MCF 10A (cell line): ENCODE measurements at places on chromosomes 1 and 21. TPM values are rescaled to one million over a fixed set of nuclear protein-coding genes. Genes with fewer than 3 reads are reported as not detected.
A peak's percentile ranks its signal among the peaks of the same experiment; 100 is the strongest.

- no peak overlapping the region for H3K27ac ChIP-seq
- no peak for DNase-seq
- H3K4me3 ChIP-seq = no peak overlapping the region
- no peaks in the 10 kb centered on the region for H3K36me3 ChIP-seq
- peaks cover 2% of the 10 kb centered on the region for H3K27me3 ChIP-seq
- no peaks in the 10 kb centered on the region for H3K4me1 ChIP-seq
Observed at GRCh38 chr1:53580739-53581475, 121.7 kb downstream of the DMRTB1 start.

GRCh38 chr1:16181887-16182719, 26.2 kb upstream of the EPHA2 start:
- H3K4me1 ChIP-seq = peaks cover 44% of the 10 kb centered on the region
- H3K4me3 ChIP-seq = peak overlapping the region; percentile 69
- H3K27me3 ChIP-seq = no peaks in the 10 kb centered on the region
- DNase-seq = peak; percentile 91
- H3K36me3 ChIP-seq = no peaks in the 10 kb centered on the region

DNA sequence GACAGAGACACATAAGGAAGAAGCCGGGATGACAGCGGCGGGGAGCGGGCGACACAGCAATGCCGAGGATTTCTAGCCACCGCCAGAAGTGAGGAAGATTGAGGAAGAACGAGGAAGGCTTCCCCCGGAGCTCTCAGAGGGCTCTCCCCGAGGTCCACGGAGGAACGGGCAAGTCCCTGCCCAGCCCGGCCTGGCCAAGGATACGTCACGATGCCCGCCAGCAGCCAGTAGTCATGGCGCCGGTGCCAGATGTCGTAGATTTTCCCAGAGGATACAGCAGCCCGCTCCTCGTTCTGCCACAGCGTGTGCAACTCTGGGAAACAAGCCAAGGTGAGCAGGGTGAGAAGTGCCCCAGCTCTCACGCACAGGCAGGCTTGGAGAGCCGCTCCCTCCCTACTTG, 65.9 kb downstream of the KCNAB2 start:
- H3K27ac ChIP-seq = no peak overlapping the region
- H3K27me3 ChIP-seq = peaks cover 25% of the 10 kb centered on the region

GRCh38 chr1:177228693-177229065, 57.9 kb downstream of the BRINP2 start:
- H3K36me3 ChIP-seq = no peaks in the 10 kb centered on the region
- peak; percentile 46 for DNase-seq
- H3K27ac ChIP-seq = no peak overlapping the region
- no peaks in the 10 kb centered on the region for H3K27me3 ChIP-seq
- H3K4me3 ChIP-seq = no peak overlapping the region
- peaks cover 9% of the 10 kb centered on the region for H3K4me1 ChIP-seq

DNA sequence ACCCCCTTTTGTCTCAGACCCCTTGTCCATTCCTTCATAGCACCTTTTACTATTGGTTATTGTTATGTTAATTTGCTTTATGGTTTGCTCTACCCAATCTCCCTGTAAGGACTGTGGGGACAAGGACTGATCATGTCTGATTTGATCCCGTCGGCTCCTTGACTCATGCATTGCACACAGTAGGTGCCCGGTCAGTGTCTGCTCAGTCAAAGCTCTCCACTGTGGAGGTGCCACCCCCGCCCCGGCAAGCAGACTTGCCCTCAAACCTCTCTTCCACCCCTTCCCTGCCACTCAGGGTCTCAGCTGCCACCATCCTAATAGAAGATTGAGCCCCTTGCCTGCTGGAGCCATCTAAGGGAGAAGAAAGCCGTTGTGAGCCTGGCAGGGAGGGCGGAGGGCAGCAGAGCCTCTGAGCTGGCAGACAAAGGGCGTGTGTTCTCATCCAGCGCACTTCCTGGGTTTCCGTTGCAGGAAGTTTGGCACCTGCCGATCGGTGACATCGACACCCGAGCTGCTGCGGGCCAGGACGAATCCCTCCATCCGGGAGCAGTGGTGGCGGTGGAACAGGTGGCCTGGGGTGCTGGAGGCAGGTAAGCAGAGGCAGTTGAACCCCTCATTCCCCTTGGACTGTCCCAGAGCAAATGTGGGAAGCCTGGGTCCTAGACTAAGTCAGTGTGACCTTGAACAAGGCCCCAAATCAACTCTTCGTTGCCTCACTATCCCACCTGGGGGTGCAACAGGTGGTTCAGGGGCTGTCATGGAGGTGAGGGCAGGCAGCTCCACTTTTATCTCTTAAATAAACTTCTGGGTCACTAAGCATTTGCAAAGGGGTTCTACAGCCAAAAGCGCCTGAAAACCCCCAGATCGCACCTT, 2.2 kb upstream of the FBLIM1 start:
- peak; percentile 57 for DNase-seq
- H3K36me3 ChIP-seq = no peaks in the 10 kb centered on the region
- no peaks in the 10 kb centered on the region for H3K27me3 ChIP-seq
- H3K4me3 ChIP-seq = peak overlapping the region; percentile 64

DNA sequence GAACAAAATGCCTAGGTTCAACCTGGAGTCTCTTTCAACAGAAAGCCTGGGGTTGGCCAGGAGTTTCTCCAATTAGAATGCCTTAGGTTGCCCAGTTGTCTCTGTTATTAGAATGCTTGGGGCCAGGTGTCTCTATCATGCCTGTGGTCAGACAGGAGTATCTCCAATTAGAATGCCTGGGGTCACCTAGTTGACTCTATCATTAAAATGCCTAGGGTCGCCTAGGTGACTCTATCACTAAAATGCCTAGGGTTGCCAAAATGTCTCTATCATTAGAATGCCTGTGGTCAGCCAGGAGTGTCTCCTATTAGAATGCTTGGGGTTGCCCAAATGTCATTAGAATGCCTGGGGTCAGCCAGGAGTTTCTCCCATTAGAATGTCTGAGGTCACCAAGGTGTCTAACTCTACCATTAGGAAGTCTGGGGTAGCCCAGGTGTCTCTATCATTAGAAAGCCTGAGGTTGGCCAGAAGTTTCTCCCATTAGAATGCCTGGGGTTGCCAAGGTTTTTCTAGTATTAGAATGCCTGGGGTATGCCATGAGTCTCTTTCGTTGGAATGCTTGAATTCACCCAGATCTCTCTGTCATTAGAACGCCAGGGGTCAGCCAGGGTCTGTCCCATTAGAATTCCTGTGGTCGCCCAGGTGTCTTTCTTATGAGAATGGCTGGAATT, 57.9 kb downstream of the RNF187 start:
- DNase-seq = no peak
- peaks cover 9% of the 10 kb centered on the region for H3K27me3 ChIP-seq
- H3K36me3 ChIP-seq = no peaks in the 10 kb centered on the region
- H3K4me1 ChIP-seq = no peaks in the 10 kb centered on the region
- no peak overlapping the region for H3K27ac ChIP-seq
- H3K4me3 ChIP-seq = no peak overlapping the region

- H3K27ac ChIP-seq = no peak overlapping the region
- H3K27me3 ChIP-seq = no peaks in the 10 kb centered on the region
- no peaks in the 10 kb centered on the region for H3K4me1 ChIP-seq
- no peaks in the 10 kb centered on the region for H3K36me3 ChIP-seq
Observed at GRCh38 chr21:37886120-37886519, 30.1 kb downstream of the KCNJ6 start.

DNA sequence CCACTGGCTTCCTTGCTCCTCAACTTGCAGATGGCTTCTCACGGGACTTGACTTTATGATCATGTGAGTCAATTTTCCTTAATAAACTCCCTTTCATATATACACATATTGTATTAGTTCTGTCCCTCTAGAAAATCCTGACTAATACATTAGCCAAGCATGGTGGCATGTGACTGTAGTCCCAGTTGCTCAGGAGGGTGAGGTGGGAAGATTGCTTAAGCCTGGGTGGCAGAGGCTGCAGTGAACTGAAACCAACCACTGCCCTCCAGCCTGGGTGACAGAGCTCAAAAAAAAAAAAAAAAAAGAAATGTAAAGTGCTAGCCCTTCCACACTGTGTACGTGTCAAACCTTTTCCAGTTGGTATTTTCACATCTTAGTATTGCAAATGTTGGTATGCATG, 857.0 kb downstream of the LTN1 start:
- no peaks in the 10 kb centered on the region for H3K27me3 ChIP-seq
- no peak overlapping the region for H3K27ac ChIP-seq
- H3K4me3 ChIP-seq = no peak overlapping the region
- H3K4me1 ChIP-seq = no peaks in the 10 kb centered on the region

GRCh38 chr1:15849775-15850324, 2.3 kb downstream of the SPEN start:
- H3K4me3 ChIP-seq = peak overlapping the region; percentile 82

DNA sequence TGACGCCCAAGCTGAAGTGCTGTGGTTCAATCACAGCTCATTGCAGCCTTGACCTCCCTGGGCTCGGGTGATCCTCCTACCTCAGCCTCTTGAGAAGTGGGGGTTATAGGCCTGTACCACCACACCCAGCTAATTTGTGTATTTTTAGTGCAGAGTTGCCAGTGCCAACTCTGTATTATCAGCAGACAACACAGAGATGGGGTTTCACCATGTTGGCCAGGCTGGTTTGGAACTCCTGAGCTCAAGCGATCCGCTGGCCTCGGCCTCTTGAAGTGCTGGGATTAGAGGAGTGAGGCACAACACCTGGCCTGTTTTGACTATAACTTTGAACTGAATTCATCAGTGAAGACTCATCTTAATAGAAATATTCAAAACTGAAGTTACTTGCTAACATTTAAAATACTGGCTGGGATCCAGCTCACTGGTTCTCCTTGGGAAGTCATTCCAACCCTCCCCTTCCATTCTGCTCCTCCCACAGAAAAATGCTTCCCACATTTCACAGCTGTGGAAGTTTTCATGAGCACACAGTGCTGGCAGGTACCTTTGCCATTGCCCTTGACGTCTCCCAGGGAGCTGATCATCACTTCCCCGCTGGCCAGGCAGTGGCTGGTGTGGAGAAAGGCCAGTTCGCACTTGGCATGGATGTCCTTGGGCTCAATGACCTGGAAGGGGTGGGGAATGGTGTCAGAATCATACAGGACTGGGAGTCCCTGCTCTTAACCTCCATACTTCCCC, 4.7 kb downstream of the SELENBP1 start:
- H3K4me1 ChIP-seq = peaks cover 19% of the 10 kb centered on the region
- H3K27me3 ChIP-seq = no peaks in the 10 kb centered on the region
- no peak overlapping the region for H3K27ac ChIP-seq
- DNase-seq = no peak
- peaks cover 18% of the 10 kb centered on the region for H3K36me3 ChIP-seq

DNA sequence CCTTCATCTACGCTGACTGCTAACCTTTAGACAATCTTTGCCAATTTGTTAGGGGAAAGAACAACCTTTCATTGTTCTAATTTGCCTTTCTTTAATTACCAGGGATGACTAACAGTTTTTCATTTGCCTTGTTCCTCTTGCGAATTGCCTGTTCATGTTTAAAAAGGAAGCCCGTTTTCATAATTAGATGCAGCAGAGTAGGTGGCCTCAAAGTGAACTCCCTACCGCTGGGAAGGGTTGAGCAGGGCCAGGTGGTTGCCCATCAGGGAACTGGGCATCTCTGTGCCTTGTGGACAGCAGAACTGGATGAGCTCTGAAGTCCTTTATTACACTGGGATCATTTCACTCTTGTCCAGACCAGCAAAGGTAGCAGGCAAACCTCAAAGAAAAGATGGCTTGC, 59.0 kb downstream of the HIVEP3 start:
- H3K4me3 ChIP-seq = no peak overlapping the region
- peaks cover 24% of the 10 kb centered on the region for H3K4me1 ChIP-seq
- no peak for DNase-seq
- H3K27me3 ChIP-seq = no peaks in the 10 kb centered on the region
- H3K27ac ChIP-seq = no peak overlapping the region

- H3K36me3 ChIP-seq = peaks cover 24% of the 10 kb centered on the region
- H3K27ac ChIP-seq = peak overlapping the region; percentile 71
- no peaks in the 10 kb centered on the region for H3K27me3 ChIP-seq
- peaks cover 43% of the 10 kb centered on the region for H3K4me1 ChIP-seq
- H3K4me3 ChIP-seq = peak overlapping the region; percentile 42
- peak; percentile 67 for DNase-seq
Observed at GRCh38 chr1:43711049-43711448, 3.7 kb downstream of the ST3GAL3 start.

- no peak overlapping the region for H3K27ac ChIP-seq
- DNase-seq = peak; percentile 11
- H3K4me1 ChIP-seq = no peaks in the 10 kb centered on the region
- no peaks in the 10 kb centered on the region for H3K27me3 ChIP-seq
- no peaks in the 10 kb centered on the region for H3K36me3 ChIP-seq
Observed at GRCh38 chr1:165207853-165208515, 148.5 kb downstream of the LMX1A start.

- H3K27ac ChIP-seq = no peak overlapping the region
- H3K27me3 ChIP-seq = no peaks in the 10 kb centered on the region
- peaks cover 20% of the 10 kb centered on the region for H3K36me3 ChIP-seq
- peaks cover 17% of the 10 kb centered on the region for H3K4me1 ChIP-seq
- H3K4me3 ChIP-seq = no peak overlapping the region
- DNase-seq = no peak
Observed at GRCh38 chr1:51745304-51745570, 128.3 kb downstream of the OSBPL9 start.

DNA sequence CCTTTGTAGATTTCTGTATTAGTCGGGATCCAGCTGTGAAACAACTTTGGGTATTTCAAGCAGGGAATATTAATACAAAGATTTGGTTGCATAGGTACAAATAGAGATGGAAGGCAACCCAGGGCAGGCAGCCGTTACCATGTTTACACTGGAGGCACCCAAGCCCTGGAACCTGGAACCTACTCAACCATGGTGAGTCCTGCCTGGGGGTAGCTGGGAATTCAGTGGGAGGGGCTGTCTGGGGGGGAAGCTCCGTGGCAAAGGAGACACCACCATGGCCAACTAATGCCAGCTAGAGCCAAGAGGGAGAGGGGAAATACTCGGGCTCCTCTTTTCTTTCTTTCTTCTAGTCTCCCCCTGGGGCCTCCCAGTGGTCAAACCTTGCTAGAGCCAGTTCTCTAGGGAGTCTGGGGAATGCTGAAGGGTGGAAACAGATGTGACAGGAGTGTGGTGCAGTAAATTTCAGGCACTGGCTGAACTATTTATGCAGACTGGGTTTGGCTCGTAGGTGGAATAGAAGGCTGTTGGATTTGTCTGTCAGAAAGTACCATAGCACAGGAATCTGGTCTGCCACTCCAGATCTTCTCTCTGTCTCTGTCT, 91.9 kb upstream of the CACNA1E start:
- H3K36me3 ChIP-seq = no peaks in the 10 kb centered on the region
- H3K27ac ChIP-seq = no peak overlapping the region
- peaks cover 11% of the 10 kb centered on the region for H3K27me3 ChIP-seq
- H3K4me1 ChIP-seq = peaks cover 20% of the 10 kb centered on the region

- peaks cover 54% of the 10 kb centered on the region for H3K36me3 ChIP-seq
- no peak overlapping the region for H3K27ac ChIP-seq
- DNase-seq = peak; percentile 52
- H3K4me3 ChIP-seq = no peak overlapping the region
Observed at GRCh38 chr1:40774266-40774998, 9.2 kb upstream of the KCNQ4 start.

- H3K4me3 ChIP-seq = no peak overlapping the region
- no peaks in the 10 kb centered on the region for H3K27me3 ChIP-seq
- peaks cover 25% of the 10 kb centered on the region for H3K4me1 ChIP-seq
- no peak for DNase-seq
Observed at GRCh38 chr1:27004471-27005165, 8.0 kb downstream of the TENT5B start.

Gene FAM3B
- not detected in 2 replicates for total RNA-seq

Gene PLEKHA6
- 65.9 and 75.9 TPM in 2 replicates for total RNA-seq

Gene PLPPR4
- not detected in 2 replicates for total RNA-seq

Gene SELENOF
- 227 TPM in 2 replicates for total RNA-seq

Gene ASCL5
- not detected in 2 replicates for total RNA-seq

Gene MAP1LC3C
- total RNA-seq = not detected in 2 replicates

Gene KCNE2
- not detected in 2 replicates for total RNA-seq

Gene SPATA45
- total RNA-seq = not detected in 2 replicates

Gene SUSD4
- 0.42 and 2.3 TPM in 2 replicates for total RNA-seq
